ENCODE measurements at places on chromosomes 1 and 21. TPM values are rescaled to one million over a fixed set of nuclear protein-coding genes. Genes with fewer than 3 reads are reported as not detected.

S100B gene
- total RNA-seq: 0.12 TPM

KIAA1614 gene
- total RNA-seq: 7.6 TPM

PTPRC gene
- 0.40 TPM for total RNA-seq

CSMD2 gene
- 8.8 TPM for total RNA-seq

PRAMEF20 gene
- not detected for total RNA-seq

RPE65 gene
- not detected for total RNA-seq

SPRR1A gene
- not detected for total RNA-seq

PROX1 gene
- 0.12 TPM for total RNA-seq

FAM229A gene
- total RNA-seq: 0.99 TPM

KCNH1 gene
- not detected for total RNA-seq

ERG gene
- 16.0 TPM for total RNA-seq

TTLL10 gene
- not detected for total RNA-seq

ARMH1 gene
- 0.37 TPM for total RNA-seq

LAX1 gene
- not detected for total RNA-seq

BGLAP gene
- total RNA-seq: 0.13 TPM

SYTL1 gene
- total RNA-seq: 0.13 TPM

TLR5 gene
- 0.12 TPM for total RNA-seq

S100A7A gene
- not detected for total RNA-seq

GUCA2B gene
- not detected for total RNA-seq

COL9A2 gene
- total RNA-seq: 1.1 TPM

MSH4 gene
- 0.06 TPM for total RNA-seq

SLC1A7 gene
- 0.13 TPM for total RNA-seq

OR2C3 gene
- not detected for total RNA-seq

DUSP12 gene
- 32.4 TPM for total RNA-seq

CR1L gene
- not detected for total RNA-seq

MX2 gene
- 0.92 TPM for total RNA-seq

LMX1A gene
- not detected for total RNA-seq

OR6K3 gene
- not detected for total RNA-seq

MEX3A gene
- total RNA-seq: 0.50 TPM

AGT gene
- 1.5 TPM for total RNA-seq

LCE3D gene
- not detected for total RNA-seq

CCNL2 gene
- 103 TPM for total RNA-seq

RGS1 gene
- not detected for total RNA-seq

JAK1 gene
- total RNA-seq: 103 TPM

All from aortic smooth muscle cell (primary cell).